ENCODE measurements at places on chromosomes 2 and 18.

GRCh38 chr2:3617198-3617890, 22.4 kb downstream of the COLEC11 start:
- no peak for DNase-seq

DNA sequence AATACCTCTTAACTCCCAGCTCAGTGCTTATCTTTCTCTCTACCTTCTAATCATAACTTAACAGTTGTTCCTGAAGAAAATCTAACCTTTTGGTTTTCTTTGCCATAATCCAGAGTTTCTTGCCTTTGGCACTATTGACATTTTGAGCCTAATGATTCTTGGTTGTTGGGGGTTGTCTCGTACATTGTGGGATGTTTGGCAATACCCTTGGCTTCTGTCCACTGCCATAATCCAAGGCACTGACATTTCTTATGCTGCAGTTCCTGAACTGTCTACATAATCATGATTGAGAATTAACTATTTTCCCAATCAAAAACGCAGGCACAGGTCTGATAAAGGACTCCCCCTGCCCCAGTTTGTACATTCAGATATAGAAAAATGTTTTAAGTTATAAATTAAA, 203.2 kb upstream of the MEX3C start:
- DNase-seq = no peak

DNA sequence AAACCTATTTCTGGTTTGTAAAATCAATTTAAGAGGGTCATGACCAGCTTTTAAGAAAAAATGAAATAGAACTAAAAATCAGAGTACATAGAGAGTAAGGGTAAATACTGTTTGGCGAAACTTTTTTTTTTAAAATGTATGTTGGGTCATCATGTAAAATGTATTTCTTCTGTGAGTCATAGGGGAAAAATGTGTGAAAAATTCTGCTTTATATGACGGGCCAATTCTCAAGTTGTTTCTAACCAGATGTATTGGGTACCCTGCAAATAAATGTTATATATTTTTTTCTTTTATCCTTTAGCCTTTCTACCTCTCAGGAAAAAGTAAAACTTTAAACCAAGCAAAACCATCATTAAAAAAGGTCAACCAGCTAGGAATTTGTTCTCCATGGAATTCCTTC, 13.9 kb downstream of the AFTPH start:
- no peak for DNase-seq

DNA sequence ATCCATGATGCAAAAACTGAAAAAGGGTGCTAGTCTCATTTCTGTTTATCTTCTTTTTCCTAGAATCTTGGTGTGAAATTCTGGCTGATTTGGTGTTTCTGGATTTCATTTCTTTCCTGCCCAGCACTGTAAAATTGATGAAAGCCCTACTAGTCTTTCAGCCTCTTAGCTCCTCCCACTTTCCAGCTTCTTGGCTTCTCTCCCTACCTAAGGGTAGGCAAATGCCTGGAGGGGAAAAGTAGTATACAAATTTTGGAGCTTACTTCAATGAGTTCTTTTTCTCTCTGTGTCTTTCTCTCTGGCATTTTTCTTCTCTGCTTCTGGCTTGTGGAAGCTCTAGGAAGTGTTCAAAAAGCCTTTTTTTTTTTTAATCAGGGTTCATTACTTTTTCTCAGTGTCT, 160.5 kb downstream of the XIRP2 start:
- no peak for DNase-seq

DNA sequence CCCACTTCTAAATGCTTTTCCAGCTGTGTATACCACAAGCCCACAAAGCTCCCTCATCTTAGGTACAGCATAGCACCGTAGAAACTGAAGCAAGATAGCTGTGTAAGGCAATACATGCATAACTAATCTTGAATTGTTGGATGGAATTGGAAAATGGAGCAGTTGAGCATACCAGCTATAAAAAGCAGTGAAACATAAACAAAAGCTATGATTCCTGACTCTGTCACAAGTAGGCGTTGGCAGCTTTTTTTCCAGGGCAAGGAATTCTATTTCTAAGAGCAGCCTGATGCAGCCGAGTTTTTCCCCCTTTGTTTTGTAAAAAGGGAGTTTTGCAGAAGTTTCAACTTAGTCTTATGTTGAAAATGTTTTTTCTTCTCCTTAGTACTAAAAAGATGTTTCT, 32.4 kb downstream of the MOGAT1 start:
- DNase-seq = no peak

All from CD4-positive, alpha-beta T cell treated with Interleukin-6 for 4 hours (primary cell).